ENCODE measurements at places on chromosomes 13 and 19.

GRCh38 chr19:1672038-1672768, 19.8 kb upstream of the TCF3 start:
- no peak for DNase-seq

GRCh38 chr13:25943658-25944057, 108.2 kb downstream of the SHISA2 start:
- no peak for DNase-seq

DNA sequence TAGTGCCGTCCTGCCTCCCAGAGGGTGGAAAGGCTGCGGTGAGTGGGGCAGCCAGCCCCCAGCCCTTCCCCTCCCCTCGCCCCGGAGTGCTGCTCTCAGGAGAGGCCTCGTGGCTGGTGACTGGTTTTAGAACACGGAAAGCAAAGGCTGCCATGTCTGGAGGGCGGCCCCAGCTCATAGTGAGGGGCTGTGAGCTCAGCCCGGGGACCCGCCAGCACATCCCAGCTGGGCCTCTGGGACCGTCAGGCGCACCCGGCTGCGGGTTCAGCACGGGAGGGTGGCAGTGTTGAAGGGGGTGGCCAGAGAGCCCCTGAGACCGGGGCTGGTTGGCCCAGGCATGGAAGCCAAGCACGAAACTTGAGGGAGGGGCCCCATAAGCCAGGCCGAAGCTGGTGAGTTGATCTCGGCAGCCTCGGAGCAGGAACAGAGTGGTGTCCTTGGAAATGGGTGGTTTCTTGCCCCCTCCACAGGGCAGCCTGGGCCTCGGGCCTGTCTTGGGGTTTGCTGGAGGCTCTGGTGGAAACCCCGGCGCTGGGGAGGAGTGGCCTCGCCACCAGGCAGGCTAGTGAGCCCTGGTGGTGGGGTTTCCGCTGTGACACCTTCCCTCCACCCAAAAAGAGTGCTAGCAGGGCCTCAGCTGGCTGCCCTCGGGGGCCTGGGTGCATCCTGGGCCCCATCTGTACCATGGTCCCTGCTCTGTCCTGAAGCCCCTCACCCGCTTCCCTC, 157.7 kb downstream of the KDM4B start:
- DNase-seq, result no peak

GRCh38 chr13:24083141-24083540, 77.4 kb upstream of the SPATA13 start:
- DNase-seq, result no peak

DNA sequence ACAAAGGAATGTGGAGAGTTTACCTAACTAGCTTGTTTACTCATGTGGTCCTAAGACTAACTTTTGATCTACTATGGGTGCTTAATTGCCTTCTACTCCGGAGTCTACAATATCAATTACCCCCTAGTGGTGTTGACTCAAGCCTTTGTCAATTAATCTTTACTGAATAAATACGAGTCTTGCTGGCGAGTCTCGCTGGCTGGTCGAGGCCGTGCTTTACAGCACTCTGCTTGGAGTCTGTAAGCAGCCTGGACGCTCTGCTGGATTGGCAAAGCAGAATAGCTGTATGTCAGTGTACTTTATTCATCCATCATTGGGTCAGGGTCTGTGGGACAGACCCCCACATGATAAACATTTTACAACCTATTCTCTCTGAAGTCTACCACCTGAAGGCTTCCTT, 9.9 kb upstream of the SPART start:
- DNase-seq, result no peak

DNA sequence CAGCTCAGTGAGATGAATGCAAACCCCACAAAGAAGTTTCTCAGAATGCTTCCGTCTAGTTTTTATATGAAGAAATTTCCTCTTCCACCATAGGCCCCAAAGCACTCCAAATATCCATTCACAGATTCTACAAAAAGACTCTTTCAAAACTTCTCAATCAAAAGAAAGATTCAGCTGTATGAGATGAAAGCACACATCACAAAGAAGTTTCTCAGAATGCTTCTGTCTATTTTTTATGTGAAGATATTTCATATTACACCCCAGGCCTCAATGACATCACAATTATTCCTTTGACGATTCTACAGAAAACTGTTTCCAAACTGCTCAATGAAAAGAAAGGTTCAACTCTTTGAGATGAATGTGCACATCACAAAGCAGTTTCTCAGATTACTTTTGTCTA, 1819.4 kb downstream of the UQCRFS1 start:
- DNase-seq, result no peak

DNA sequence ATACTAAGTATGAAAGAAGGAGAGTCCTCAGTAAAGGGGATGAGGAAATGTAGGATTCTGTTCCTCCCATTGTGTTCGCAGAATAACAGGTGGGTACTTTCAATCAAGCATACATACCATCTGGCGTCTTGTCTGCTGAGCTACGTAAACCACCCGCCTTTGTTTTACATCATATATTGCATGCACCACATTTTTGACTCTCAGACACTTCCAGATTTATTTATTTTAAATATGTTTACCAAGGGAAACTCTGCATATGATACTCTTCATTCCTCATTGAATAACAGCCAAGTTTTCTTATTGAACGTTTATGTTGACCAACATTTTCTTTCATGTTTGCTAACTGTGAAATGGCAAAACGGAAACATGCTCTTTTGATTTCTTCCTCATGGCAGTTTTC, 174.1 kb downstream of the FGF14 start:
- no peak for DNase-seq

GRCh38 chr19:7216373-7216902, 77.8 kb downstream of the INSR start:
- peak; percentile 19 for DNase-seq

GRCh38 chr13:94596575-94596971, 621 bp upstream of the TGDS start:
- DNase-seq, result no peak

DNA sequence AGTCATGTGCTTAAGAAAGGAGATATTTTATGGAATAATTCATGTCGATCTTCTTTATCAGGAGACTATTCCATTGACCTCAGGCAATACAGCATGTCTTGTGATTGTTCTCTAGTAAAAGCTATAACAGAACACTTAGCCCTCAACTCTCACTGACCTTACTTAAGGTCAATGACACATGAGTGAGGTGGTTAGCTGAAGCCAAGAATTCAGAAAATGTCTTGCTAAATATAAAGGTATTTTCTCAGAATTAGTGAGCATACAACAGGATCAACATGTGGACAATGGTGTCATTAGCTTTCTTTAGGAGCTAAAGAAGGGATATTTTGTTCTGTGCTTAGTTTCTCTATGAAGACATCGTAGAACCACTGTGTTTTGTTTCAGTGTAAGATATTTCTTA, 1730.4 kb upstream of the SLC10A2 start:
- DNase-seq, result no peak
